Activated naive CD4-positive, alpha-beta T cell treated with anti-CD3 and anti-CD28 coated beads, Interleukin-2, amount 50 U/mL, for 72 hours (primary cell): ENCODE measurements at places on chromosomes 7 and 10. TPM values are rescaled to one million over a fixed set of nuclear protein-coding genes. Genes with fewer than 3 reads are reported as not detected.

SAMD8 gene
- 32.2 TPM for total RNA-seq

FAM53B gene
- total RNA-seq, result 6.1 TPM

PPP1R3C gene
- 0.82 TPM for total RNA-seq

GRCh38 chr7:22675421-22675820 lies 51.6 kb upstream of the IL6 start:
- DNase-seq, result no peak

DNA sequence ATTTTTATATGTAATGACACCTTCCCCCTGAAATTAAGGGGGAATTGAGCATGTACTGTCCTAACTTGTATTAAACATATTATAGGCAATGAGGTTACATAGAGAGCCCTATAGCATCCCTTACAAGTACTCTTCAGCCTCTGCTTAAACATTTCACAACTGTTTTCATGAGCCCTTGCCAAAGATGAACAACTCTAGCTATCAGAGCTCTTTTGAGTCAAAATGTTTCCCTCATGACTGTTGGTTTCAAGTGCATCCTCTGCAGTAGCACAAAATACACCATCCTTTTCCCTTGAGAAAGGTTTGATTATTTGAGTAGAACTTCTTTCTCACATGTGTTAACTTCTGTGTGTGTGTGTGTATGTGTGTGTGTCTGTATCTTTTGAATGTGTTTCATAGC lies 1157.6 kb upstream of the CELF2 start:
- DNase-seq, result no peak

DNA sequence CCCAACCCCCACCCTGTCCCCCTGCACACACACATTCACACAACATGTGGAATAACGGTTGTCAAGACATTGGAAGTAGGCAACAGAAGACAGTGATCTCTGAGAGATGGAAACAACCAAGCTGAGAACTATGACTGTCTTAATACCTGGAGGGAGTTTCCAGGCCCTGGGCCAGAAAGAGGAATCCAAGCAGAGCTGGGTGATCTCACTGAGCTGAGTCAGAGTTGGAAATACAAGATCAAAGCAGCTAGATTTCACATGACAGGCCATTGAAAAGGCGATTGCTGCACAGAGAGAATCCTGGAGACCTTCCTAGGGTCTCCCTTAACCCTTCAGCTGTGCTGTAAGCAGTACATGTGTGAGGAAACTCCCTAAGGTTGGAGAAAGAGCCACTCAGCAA lies 165.8 kb upstream of the PRSS1 start:
- peak; percentile 57 for DNase-seq

DNA sequence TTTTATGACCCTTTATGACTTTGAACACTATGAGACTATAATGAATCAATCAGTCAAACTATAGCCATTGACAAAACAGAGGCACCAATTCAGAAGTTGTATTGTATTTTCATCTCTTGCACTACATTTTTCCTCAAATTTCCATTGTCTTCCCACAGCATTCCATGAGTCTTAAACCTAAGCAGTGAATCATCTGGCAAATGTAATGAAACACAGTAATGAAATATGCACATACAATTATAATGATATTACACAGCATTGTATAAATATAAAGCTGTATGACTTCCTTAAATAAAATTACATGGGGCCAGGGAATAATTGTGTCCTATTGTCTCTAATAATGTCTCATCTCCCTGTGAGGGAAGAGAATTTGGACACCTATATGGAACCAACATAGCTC lies 45.0 kb downstream of the VWDE start:
- no peak for DNase-seq

DNA sequence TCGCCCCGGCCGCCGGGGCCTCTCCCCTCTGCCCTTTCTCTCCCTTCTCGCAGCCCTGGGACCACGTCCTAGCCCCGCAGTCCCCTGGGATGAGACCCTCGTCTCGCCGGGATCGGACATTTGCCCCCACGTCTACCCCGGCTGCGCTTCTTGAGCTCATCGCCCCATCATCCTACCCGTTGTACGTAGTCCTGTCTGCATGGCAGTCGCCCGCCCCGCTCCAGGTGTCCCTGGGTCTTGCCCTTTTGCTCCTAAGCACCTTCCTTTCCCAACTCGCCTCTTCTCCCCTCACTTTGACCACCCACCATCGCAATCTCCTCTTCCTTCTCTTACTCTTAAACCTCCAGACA lies 582 bp downstream of the TPST1 start:
- DNase-seq, result no peak

DNA sequence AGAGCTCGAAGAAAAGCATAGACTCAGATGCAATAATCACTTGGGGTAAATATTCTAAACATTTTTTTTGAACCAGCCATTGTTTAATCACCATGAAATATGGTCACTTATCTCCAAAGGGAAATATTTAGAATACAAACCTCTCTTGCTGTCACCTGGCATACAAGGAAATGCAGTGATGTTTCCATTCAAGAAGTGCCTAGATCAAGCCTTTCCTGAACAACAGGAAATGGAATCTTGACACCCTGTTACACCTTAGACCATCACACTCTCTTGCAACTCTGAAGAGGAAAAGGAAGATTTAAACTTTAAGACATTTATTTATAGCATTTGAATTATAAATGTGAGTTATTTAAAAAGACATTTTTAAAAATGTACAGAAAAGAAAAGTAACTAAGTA lies 263.0 kb upstream of the BMPER start:
- DNase-seq, result no peak

GRCh38 chr7:55569269-55569663 lies 3.0 kb downstream of the VOPP1 start:
- no peak for DNase-seq
